ENCODE measurements at places on chromosomes 2 and 18.

- DNase-seq: no peak
Measured at GRCh38 chr2:148044322-148044721, 23.4 kb downstream of the MBD5 start.

DNA sequence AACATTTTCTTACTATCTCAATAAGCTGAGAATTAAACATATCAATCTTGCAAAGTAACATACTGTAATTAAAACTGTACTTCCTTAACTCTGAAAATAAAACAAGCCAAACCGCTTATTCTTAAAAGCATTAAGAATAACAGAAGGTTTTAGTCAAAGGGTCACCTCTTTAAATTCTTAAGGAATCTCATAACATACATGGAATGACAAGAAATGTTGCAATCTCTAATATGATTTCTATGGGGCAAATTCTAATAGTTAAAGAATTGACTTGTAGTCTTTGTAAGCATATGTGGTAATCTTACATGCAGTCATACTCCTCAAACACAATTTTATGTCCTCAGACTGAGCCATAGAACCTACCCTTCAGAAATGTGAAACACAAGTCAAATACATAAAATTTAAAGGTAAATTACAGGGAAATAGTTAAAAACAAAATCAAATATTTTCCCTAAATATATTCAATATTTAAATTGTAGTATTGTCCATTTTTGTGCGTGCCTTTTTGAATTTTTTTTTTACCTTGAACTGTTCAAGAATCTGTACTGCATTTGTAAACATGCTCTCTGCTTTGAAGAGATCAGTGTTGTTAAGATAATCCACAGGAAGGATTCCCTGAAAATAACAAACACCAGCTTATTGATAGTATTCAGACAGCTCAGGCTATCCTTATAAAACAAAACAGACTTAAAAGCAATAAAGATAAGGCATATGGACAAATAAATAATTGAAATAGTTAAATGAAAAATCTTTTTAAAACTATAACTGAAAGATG lies 48.2 kb downstream of the PIGN start:
- no peak for DNase-seq

DNA sequence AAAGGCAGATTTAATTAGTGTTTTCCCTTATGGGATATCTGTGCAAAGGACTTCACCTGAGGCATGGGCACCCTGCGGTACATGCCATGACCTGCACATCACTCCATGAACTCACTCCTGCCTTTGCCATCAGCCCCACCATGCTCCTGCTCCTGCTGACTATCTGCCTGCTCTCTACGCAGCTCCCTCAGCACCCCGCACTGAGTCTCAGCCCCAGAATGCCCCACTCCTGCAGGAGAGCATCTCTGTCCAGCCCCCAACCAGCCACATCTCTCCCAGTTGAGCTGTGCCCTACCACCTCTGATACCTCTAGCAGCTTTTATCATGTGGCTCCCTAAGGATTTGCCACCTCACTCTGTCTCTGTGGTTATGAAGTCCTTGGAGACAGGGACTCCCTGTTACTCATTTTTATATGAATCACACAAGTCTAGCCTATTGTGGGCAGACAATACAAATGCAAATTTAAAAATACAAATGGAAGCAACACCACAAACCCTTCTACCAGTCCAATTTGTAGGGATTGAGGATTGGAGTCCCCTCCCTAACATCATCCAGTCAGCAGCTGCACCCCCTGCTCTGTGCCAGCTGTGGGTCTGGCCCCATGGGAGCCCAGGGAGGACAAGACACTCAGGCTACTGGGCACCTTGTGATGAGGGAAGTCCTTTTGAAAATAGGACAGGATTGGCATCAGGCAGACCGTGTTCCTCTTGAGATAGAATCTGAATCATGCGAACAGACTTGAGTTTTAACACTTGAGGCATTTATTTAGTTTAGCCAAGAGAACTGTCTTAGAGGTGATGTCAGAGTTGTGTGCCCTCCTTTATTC lies 689.6 kb upstream of the HS6ST1 start:
- DNase-seq: no peak

DNA sequence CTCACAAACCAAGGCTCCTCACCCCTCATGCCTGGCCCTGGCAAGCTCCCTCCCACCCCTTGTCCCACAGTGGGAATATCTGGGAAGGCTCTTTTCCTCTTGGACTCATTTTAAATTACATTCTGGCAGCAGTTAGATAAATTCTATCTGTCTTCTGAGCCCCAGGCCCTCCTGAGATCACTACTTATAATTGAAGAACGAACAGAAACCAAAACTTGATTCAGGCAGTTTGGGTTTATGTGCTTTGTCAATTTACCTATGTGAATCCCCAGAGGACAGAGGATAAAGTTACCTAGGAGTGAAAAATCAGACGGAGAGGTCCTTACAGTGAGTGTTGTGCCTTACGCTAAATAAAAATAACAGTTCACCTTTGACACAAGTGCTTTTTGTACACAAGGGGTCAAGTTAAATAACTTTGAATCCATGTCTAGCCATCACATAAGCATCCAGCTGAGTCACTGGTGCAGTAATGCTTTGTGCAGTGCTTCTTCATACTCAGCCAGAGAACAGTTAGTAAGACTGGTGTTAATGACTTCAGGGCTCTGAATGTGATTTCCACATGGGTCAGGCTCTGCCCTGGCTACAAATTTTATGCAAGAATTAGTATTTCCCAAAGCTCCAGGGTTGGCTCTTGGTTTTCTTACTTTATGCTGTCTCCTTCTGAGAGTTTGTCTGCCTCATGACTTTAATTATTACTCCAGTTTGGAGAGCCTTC lies 329.3 kb downstream of the INSIG2 start:
- no peak for DNase-seq

DNA sequence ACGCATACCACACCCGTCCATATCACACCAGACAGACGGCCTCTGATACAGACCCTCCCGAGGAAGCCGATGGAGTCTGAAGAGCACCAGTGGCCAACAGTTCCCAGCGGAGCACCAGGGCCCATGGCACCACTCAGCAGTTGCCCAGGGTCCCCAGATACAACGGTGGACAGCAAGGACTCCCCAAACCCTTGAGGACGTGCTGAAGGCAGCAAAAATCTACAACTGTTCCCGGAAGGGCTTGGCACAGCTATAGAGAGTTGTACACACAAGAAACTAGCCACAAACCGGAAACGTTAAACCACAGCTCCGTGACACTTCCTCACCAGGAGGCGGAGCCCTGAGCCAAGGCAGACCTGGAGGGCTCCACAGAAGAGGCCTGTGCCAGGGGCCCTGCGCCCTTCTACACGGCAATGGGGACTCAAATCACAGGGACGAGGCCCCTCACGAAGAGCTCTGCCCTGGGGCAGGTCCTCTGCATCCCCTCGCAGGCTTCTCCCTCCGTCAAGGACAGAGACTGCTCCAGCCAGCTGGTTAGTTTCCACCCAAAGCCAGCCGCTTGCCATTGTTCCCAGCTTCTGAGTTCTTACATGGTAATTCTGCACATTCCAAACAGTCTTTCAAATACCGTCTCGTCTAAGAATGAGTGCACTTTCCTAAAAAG lies 133.4 kb downstream of the HDAC4 start:
- no peak for DNase-seq

- DNase-seq: no peak
Measured at GRCh38 chr2:20514596-20515269, 67.9 kb downstream of the RHOB start.

Measured in HEK293T (cell line).